ENCODE measurements at places on chromosomes 4 and X. TPM values are rescaled to one million over a fixed set of nuclear protein-coding genes. Genes with fewer than 3 reads are reported as not detected.

GRCh38 chrX:151870602-151871001 lies 42.1 kb upstream of the MAGEA4 start:
- ATAC-seq = no peak

DNA sequence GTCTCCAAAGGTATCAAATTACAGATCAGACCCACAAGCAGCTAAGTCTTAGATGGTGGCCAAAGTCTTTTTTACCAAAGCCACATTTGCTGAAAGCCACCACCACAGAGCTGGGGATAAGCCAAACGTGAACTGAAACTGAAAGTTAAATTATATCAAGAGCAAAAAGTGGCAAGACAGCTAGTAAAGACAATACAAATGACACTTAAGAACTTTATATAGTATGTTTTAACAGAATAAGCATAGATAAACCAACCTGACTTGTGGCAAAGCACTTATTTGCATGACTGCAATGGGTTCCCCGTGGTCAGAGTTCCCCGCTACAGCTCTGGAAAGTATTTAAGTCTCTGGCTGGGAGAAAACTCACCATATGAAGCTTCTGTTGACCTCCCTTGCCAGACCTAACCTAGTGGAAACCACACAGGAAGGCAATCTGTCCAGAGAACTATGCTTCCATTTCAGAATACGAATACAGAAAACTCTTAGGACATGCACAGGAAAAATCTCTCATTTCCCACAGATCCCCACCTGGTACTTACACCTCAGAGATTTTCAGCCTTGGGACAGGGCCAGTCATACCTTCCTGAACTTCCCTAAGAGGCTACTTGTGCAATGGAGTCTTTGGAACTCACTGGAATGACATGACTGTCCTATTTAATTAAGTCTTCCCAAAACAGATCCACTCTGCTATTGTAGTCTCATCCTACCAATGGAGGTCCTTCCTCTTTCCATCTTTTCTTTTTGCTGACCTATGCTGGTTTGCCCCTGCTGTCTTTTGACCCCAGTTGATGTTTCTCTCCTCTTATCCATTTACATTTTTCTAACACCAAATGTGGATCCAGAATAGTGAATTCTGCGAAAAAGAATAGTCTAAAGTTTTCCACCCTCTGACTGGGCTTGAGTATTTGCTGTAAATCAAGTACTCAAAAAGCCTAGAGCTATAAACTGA lies 225.1 kb downstream of the NR3C2 start:
- ATAC-seq = peak; percentile 86

GRCh38 chr4:108531461-108531860 lies 88.9 kb upstream of the RPL34 start:
- no peak for ATAC-seq

GRCh38 chr4:188145601-188146000 lies 6.4 kb downstream of the TRIML1 start:
- no peak for ATAC-seq

GRCh38 chr4:1981251-1982058 lies 27.3 kb downstream of the NELFA start:
- ATAC-seq = no peak

GRCh38 chr4:17642398-17642783 lies 27.9 kb downstream of the MED28 start:
- no peak for ATAC-seq

DNA sequence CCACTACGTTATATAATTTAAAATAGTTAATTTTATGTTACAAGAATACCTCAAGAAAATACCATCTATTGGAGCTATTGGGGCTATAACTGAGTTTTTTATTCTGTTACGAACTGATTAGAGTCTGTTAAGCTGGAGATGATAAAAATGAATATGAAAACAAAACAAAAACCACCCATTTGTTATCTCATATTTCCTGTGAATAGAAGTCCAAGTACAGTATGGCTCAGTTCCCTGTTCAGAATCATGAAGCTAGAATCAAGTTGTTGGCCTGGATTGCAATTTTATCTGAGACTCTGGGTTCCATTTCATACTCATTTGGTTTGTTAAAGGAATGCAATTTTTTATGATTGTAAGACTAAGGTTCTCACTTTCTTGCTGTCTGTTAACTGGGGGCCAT lies 319.1 kb upstream of the PCDH18 start:
- no peak for ATAC-seq

GRCh38 chr4:180207921-180208320 lies 2035.3 kb upstream of the TENM3 start:
- ATAC-seq = no peak

HPGD gene
- 43.8 TPM for total RNA-seq

FGF16 gene
- total RNA-seq = not detected

DDX60 gene
- 4.6 TPM for total RNA-seq
